ENCODE measurements at places on chromosomes 16 and 17.

GRCh38 chr17:8916466-8916865 lies 49.0 kb upstream of the PIK3R6 start:
- no peak for DNase-seq

GRCh38 chr16:12874186-12874585 lies 27.2 kb upstream of the SHISA9 start:
- DNase-seq = no peak

GRCh38 chr16:88504489-88505404 lies 51.7 kb downstream of the ZFPM1 start:
- no peak for DNase-seq

DNA sequence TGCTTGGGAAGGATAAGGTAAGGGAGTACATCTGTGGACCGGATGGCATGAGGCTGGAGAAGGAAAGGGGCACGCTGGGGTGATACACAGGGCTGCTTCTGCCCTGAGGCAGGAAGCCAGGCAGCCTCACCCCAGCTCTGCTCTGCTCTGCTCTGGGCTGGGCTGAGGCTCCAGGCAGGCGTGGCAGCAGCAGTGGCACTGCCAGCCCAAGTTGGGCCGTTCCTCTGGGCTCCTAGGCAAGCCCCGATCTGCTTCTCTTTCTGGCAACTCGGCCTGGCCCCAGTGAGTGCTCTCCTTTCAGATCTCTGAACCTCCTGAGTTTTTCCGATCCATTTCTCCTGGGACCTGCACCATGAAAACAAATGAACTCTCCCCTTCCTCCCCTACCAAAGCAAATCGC lies 44.9 kb downstream of the VAC14 start:
- DNase-seq = no peak

GRCh38 chr16:1072526-1073261 lies at the start of gene SSTR5:
Gene SSTR5 (plus strand): TSS chr16:1072747. CDS start chr16:1078869, 6,122 bp downstream.
- DNase-seq = no peak

DNA sequence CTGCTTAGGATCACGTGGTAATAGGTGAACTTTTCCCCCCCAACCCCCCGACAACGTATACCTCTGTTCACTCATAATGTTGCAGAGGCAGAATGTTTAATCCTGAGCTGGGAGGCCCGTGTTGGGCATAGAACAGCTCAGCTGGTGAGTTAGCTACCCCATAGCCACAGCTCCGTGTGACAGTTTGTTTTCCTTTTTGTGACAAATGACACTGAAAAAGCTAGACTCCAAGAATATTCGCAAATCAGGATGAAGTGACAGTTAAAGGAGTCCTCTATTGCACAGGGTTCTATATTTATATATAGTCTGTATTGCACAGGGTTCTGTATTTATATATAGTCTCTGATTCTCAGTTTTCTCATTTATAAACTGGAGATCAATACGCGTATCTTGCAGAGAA lies 33.8 kb downstream of the MYH13 start:
- DNase-seq = no peak

DNA sequence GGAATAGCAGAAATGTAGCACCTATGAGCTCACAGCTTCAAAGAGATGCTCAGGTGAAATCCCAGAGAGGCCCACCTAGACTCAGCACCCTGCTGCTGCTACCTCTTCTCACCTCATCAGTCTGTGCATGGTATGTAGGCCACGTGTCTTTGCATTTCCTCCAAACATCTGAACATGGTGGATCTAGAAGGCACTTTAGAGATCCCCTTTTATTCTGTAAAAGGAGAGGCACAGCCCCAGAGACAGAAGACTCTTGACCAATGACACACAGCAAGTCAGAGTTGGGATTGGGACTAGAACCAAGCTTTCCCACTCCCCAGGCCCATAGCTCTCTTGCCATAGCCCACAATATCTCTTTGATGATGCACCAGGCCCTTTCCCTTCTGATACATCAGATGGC lies 19.4 kb upstream of the NKD1 start:
- DNase-seq = no peak

GRCh38 chr16:66844342-66845079 lies at the start of gene CA7:
Gene CA7 (plus strand): TSS chr16:66844414. CDS start chr16:66844488, 74 bp downstream.
- DNase-seq = no peak

DNA sequence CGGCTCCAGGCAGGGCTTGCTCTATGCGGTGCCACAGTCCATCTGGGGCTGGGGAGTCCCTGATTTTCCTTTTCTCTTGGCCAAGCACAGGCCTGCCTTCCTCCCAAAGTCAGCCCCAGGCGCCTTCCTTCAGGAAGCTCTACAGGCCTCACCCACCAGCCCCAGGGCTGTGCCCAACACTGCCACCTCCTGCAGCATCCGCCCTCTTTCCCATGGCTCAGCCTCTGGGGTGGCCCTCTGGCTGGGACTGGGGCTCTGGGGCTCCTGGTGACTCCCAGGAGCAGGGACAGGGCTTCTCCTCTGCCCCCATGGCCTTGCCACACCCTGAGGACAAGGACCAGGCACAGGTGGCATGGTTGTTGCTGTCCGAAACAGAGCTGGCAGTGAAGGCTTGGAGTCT lies 817 bp downstream of the ITGB4 start:
- DNase-seq = no peak

GRCh38 chr16:4142268-4142667 lies 26.0 kb upstream of the ADCY9 start:
- no peak for DNase-seq

GRCh38 chr17:61253362-61253761 lies 146.3 kb upstream of the TBX2 start:
- no peak for DNase-seq

- peak; percentile 78 for DNase-seq
These were observed at the start of gene MAZ for GRCh38 chr16:29806099-29806579. Gene MAZ (plus strand): TSS chr16:29806529. CDS start chr16:29806702, 173 bp downstream.

DNA sequence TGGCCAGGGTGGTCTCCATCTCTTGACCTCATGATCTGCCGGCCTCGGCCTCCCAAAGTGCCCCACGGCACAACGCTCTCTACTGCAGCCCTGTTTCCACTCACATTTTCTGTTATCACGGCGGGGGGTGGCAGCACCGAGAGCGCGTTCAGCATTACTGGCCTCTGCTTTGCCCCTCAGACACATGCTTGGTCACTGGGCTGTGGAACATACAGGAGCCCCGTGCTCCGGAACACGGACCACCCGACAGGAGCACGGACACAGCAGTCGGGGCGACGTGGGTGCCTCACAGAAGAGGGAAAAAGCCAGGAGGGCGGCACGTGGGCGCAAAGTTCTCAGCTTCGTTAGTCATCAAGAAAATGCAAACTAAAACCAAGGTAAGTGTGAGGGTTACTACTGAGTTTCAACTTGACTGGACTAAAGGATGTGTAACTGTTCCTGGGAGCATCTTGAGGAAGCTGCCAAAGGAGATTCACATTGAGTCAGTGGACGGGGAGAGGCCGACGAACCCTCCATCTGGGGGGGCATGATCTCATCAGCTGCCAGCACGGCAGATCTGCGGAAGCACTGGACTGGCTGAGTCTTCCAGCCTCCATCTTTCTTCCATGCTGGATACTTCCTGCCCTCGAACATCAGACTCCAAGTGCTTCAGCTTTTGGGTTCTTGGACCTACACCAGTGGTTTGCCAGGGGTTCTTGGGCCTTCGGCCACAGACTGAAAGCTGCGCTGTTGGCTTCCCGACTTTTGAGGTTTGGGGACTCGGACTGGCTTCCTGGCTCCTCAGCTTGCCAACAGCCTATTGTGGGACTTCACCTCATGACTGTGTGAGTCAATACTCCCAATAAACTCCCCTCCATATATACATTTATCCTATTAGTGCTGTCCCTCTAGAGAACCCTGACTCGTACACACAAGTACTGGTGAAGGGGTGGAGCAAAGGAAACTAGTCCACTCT lies 106.8 kb downstream of the ZNF778 start:
- DNase-seq = no peak
